ENCODE measurements at places on chromosomes 7 and 10.

GRCh38 chr7:156019308-156019707 lies 207.0 kb upstream of the SHH start:
- no peak overlapping the region for H3K4me3 ChIP-seq
- H3K27ac ChIP-seq: no peak overlapping the region
- H3K4me1 ChIP-seq: no peaks in the 10 kb centered on the region
- DNase-seq: no peak

DNA sequence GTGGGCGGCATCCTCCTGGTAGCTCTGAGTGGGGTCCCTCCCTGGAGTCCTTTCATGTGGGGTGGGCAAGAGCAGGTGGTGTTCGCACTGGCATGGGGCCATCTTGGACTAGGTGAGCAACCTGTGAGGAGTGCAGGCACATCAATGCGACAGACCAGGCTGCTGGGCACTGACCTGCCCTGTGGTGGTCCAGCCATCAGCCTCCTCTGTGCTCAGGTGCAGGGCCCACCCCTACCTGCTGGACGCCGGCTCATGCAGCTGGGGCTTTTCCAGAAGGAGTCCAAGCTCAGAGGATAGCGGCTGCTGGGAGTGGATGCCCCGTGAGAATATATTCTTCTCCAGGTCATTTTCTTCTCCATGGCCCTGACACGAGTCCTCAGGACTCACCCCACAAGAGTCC lies 424.4 kb downstream of the GLRX3 start:
- H3K27ac ChIP-seq: no peak overlapping the region
- no peaks in the 10 kb centered on the region for H3K4me1 ChIP-seq
- DNase-seq: no peak
- no peaks in the 10 kb centered on the region for H3K36me3 ChIP-seq
- H3K27me3 ChIP-seq: no peaks in the 10 kb centered on the region

DNA sequence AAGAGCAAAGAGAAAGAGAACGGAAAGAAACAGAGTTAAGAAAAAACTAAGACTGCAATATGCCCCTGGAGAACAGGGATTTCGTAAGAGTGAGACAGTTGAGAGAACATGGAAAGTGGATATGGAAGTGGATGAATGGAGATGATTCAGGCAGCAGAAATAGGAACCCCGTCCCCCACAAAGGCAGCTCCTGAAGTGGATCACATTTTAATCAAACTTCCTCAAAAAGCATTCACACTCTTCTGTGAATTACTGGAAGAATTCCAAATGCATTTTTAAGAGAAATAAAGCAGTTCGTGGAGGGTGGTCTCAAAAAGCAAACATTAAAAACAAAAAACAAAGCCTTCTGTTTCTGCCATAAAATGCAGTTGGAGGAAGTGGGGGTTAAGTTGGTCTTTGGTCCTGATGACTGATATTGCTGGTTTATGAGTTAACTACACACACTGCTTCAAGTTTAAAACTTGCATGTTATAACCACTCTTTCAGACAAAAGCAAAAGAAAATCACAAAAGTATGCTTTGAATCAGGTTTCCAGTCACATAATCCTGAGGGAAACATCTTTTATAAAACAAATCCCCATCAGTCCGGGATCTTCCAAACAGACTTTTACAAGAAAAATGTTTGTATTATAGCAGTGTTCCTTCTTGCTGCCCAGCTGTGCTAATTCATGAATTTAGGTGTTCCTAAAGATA lies 214.3 kb downstream of the FANK1 start:
- no peak for DNase-seq
- peaks cover 8% of the 10 kb centered on the region for H3K4me1 ChIP-seq
- no peaks in the 10 kb centered on the region for H3K36me3 ChIP-seq
- H3K27ac ChIP-seq: no peak overlapping the region

GRCh38 chr7:25308906-25309705 lies 80.8 kb upstream of the NPVF start:
- H3K27ac ChIP-seq: no peak overlapping the region
- no peaks in the 10 kb centered on the region for H3K4me1 ChIP-seq
- H3K27me3 ChIP-seq: no peaks in the 10 kb centered on the region
- H3K4me3 ChIP-seq: no peak overlapping the region

DNA sequence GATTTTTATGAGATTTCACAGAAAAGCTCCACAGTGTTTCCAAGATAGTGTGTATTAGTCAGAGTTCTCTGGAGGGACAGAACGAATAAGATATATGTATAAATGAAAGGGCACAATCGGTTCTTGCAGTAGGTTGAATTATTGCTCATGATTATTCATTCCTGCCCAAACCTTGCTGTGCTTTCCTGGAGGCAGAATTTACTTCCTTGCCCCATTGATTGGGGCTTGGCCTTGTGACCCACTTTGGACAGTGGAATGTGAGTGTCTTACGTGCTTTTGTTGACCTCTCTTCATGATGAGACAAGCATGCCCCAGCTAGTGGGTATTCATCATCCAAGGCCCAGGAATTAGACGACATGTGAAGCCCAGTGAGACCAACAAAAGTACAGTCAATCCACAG lies 53.0 kb upstream of the ABCB5 start:
- no peaks in the 10 kb centered on the region for H3K36me3 ChIP-seq
- no peak overlapping the region for H3K27ac ChIP-seq
- DNase-seq: no peak
- H3K4me3 ChIP-seq: no peak overlapping the region
- H3K4me1 ChIP-seq: no peaks in the 10 kb centered on the region
- no peaks in the 10 kb centered on the region for H3K27me3 ChIP-seq

GRCh38 chr7:28955356-28955717 lies 2.8 kb downstream of the TRIL start:
- H3K4me1 ChIP-seq: peaks cover 40% of the 10 kb centered on the region
- no peak overlapping the region for H3K4me3 ChIP-seq
- DNase-seq: no peak
- H3K27ac ChIP-seq: peak overlapping the region; percentile 73

DNA sequence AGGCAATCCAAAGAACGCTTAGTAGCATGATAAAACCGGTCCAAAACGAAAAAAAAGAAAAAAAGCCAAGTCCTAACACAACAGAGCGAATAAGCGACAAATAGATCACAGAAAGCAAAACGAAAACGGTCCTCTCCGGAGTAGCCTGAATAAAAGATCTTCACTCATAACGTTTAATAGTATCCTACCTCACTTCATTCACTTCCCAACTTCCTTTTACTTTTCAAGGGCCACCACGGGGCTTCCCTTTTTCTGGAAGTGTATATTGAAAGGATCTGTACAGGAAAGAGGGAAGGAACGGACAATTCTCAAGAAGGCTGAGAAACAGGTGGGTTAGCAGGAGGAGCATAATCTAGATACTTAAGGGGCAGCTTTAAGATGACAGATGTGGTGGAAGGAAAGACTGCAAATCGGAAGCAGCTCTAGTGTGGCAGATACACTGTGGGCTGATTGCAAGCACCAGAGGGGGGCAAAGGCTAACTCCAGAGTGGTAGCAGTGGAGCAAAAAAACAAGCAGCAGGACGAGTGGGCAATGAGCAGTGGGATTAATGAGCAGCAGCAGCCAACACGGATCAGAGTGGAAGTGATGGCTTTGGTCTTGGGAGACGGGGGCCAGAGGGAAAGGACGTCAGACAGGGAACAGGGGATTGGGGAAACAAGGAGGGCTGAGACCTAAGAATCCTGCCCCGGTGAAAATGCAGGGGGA lies 866 bp downstream of the CNOT4 start:
- peak overlapping the region; percentile 93 for H3K27ac ChIP-seq
- no peaks in the 10 kb centered on the region for H3K27me3 ChIP-seq
- no peaks in the 10 kb centered on the region for H3K36me3 ChIP-seq
- peak; percentile 18 for DNase-seq

- no peaks in the 10 kb centered on the region for H3K4me1 ChIP-seq
- no peak overlapping the region for H3K27ac ChIP-seq
- H3K27me3 ChIP-seq: no peaks in the 10 kb centered on the region
- no peak for DNase-seq
Observed at GRCh38 chr7:101545441-101546190, 83.5 kb downstream of the MYL10 start.

DNA sequence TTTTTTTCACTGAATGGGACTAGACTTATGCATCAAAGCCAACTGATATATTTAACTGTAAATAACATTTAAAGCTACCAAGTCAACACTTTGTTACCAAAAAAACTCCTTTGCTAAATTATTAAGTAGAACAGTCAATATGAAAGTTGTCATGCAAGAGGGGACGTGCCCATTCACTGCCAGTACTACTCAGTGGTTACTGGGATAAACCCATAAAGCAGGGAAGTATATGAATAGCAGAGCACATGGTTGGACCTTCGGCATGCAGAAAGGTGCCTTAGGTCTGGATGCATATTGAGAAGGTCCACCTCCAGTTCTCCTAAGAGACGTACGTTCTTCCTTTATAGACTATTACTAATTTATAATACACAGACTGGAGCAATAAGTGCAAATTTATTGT lies 120.1 kb downstream of the SVOPL start:
- H3K27ac ChIP-seq: no peak overlapping the region
- H3K36me3 ChIP-seq: peaks cover 19% of the 10 kb centered on the region
- no peaks in the 10 kb centered on the region for H3K27me3 ChIP-seq
- H3K4me3 ChIP-seq: no peak overlapping the region
- H3K4me1 ChIP-seq: no peaks in the 10 kb centered on the region

GRCh38 chr7:25893436-25893835 lies 258.6 kb upstream of the NFE2L3 start:
- no peak overlapping the region for H3K27ac ChIP-seq
- H3K4me1 ChIP-seq: no peaks in the 10 kb centered on the region
- DNase-seq: no peak
- no peaks in the 10 kb centered on the region for H3K36me3 ChIP-seq

- H3K27me3 ChIP-seq: no peaks in the 10 kb centered on the region
- no peak overlapping the region for H3K27ac ChIP-seq
- no peaks in the 10 kb centered on the region for H3K4me1 ChIP-seq
- DNase-seq: no peak
- H3K4me3 ChIP-seq: no peak overlapping the region
Observed at GRCh38 chr10:132120734-132121510, 55.2 kb downstream of the JAKMIP3 start.

DNA sequence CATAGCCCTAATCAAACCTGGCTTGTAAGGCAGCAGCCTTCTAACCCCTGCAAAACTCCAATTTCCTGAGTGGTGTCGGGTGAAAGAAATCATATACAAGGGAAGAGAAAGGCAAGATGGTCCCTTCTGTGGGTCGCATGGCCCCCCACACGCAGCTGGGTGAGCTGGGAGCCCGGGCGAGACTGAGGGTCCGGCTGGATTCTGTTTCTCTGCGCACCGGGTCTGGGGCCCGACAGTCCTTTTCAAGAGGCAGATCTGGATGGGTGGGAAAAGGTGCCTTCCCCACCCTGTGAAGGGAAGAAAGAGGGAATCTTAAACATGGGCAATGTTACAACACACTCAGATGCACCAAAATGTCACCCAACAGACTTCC lies 18.5 kb downstream of the WDR86 start:
- H3K36me3 ChIP-seq: no peaks in the 10 kb centered on the region
- no peak for DNase-seq
- no peak overlapping the region for H3K27ac ChIP-seq
- H3K4me3 ChIP-seq: no peak overlapping the region
- no peaks in the 10 kb centered on the region for H3K27me3 ChIP-seq
- peaks cover 15% of the 10 kb centered on the region for H3K4me1 ChIP-seq

- H3K27ac ChIP-seq: no peak overlapping the region
- no peaks in the 10 kb centered on the region for H3K27me3 ChIP-seq
- H3K4me3 ChIP-seq: no peak overlapping the region
- no peaks in the 10 kb centered on the region for H3K36me3 ChIP-seq
Observed at GRCh38 chr10:3911713-3912442, 126.9 kb upstream of the KLF6 start.

DNA sequence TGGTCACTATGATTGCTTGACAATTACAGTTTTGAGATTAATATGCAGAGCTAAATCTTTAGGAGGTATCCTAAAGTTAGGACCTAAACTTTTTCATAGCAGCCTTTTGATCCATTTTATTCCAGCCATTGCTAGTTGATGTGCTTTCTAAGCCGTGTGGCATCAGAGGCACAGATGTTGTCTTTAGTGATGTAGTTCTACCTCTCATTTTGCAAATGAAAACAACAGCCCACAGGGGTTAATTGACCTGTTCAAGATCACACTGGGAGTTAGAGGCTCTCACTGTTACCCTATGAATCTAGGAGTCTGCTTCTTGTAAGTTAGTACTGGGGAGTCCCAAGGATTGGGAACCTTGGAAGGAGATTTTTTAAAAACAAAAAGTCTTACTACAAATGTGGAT lies 10.6 kb downstream of the AUTS2 start:
- no peak for DNase-seq
- no peaks in the 10 kb centered on the region for H3K27me3 ChIP-seq
- no peak overlapping the region for H3K4me3 ChIP-seq
- H3K27ac ChIP-seq: no peak overlapping the region
- H3K4me1 ChIP-seq: no peaks in the 10 kb centered on the region
- H3K36me3 ChIP-seq: no peaks in the 10 kb centered on the region
